Camera-type eye (tissue), 1 donor: ENCODE measurements at places on chromosomes 5 and 9. TPM values are rescaled to one million over a fixed set of nuclear protein-coding genes. Genes with fewer than 3 reads are reported as not detected.

Gene BHMT2
- 7.5 TPM for total RNA-seq

Gene PCDHA9
- 4.6 TPM for total RNA-seq

Gene BNIP1
- 15.6 TPM for total RNA-seq

Gene PKD2L2
- total RNA-seq: not detected

Gene GFPT2
- 17.5 TPM for total RNA-seq

Gene MOB3B
- 19.6 TPM for total RNA-seq

Gene PDGFRB
- total RNA-seq: 181 TPM

Gene PCDHB15
- 14.5 TPM for total RNA-seq

Gene PRDM9
- total RNA-seq: not detected

Gene FOXI1
- total RNA-seq: not detected
